ENCODE measurements at places on chromosomes 12 and 14.

- no peak for DNase-seq
Measured at GRCh38 chr14:80850197-80850814, 91.2 kb downstream of the CEP128 start.

DNA sequence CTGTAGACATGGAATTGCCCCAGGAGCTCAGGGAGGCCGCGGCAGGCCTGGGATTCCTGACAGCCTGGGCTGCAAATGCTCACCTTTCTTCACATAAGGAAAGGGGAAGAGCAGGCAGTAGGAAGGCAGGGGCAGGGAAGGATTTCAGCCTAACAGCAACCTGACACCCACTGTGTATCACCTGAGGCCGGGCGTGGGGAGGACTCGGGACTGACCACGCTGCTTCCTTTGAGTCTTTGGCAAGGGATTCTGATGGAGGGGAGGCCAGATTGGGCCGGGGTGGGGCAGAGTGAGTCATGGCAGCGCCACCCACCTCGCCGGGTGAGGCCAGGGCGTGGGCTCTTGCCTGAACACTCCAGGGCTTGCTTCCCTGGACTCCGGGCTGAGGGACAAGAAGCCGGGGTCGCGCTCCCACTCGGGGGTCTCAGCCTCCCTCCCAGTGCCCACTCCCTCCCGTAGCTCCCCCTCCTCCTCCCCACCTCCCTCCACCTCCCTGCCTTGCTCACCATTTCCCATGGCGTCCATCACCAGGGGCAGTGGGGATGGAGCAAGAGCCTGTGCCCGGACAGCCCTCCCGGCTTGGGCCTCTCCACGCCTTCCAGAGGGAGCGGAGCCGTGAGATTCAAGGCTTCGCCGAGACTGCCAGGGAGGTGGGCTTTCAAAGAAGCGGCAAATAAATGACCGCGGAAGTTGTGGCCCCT lies 247.9 kb upstream of the RTL1 start:
- DNase-seq, result no peak

DNA sequence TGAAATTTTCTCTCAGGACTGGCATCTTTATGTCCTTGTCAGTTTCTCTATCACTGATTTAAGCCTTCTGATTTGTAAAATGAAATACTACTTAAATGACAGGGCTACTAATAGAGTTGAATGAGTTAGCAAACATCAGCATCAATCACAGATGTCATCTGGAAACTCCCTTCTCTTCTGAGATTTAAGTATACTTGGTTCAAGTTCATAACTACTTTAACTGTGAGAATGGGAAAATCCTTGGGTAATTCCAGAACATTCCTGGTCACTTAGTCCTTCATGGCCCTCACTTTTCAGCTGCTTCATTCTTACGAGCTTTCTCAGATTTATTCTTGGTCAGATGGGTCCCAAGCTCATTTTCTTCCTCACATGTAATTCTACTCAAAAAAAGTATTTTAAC lies 1655.3 kb upstream of the FLRT2 start:
- DNase-seq, result no peak

DNA sequence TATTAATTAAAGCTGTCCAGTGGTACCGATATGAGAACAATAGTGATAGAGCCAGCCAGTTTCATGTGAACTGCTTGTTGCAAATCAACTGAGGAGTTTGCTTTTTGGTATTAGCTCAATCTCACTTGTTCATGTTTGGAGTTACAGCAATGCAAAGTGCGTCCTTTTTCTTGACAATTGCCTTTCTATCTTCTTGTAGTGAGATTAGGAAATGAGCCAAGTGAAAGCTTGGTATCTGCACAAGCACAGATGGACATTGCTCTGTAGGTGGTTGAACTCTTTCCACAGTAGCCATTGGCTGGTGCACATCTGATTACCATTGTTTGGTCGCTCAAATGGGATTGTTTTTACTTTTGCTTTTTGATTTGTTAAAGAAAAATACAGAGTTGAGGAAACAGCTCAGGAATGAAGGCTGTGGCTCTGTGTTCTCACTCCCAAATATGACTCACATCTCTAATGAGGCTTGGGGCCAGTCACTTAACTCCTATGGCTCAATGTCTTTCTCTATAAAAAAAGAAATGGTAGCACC lies 241.4 kb downstream of the BMP4 start:
- DNase-seq, result no peak

DNA sequence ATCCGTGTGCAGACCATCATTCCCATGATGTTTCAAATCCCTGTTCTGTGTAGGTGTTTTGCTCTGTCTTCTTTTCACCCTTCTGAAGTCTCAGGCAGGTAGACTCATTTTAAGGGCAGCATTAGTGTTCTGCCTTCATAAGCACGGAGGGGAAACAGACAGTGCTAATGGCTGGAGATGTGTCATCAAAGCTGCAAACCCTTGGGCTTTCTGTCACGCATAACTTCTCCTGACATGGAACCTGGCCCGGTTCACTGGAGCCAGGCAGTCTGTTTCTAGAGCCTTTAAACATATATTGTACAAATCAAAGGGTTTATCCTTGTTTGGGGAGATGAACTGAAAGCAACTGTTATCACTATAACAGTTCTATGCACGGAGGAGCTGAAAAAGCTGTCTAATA lies 141.4 kb downstream of the TMEM132D start:
- DNase-seq, result no peak

DNA sequence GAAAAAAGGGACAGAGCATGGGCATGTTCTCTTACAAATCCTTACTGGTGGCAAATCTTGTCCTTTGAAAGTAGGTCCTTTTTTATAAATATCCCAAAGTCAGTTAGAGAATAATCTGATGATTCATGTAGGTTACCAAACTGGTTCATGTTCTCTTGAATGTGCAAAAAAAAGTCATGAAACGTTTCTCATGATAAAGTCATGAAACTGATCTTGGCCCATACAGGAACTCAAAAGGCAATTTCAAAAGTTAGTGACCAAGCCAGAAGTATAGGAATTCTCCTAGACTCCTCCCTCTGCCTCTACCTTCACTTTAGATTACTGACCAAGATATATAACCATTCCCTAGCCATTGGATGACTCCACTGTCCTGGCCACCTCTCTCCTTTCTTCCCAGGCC lies 27.3 kb upstream of the SPTSSA start:
- DNase-seq, result no peak

- DNase-seq, result no peak
Measured at GRCh38 chr14:64787619-64788018, 83.4 kb downstream of the PLEKHG3 start.

- no peak for DNase-seq
Measured at GRCh38 chr14:79050787-79051727, 880.9 kb downstream of the NRXN3 start.

- DNase-seq, result no peak
Measured at GRCh38 chr12:68334132-68334531, 2.0 kb upstream of the MDM1 start.

DNA sequence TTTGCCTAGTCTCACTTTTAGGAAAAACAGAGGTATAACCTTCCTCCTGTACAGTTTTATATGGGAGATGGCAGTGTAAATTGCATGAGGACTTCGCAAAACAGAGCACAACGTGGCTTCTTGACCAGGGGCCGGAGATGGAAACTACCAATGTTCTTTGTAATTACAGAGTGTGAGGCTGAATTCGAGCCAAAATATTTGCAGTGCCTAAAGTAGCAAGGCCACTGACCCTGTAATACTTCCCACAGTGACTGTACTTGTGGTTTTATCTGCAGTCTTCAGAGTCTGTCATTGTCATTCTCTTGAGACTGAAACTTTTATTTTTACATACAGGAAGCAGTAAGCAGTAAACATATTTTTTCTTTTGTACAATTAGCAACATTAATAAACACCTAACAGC lies 98.9 kb downstream of the RERG start:
- no peak for DNase-seq

- no peak for DNase-seq
Measured at GRCh38 chr14:37591311-37591940, 3.6 kb downstream of the FOXA1 start.

DNA sequence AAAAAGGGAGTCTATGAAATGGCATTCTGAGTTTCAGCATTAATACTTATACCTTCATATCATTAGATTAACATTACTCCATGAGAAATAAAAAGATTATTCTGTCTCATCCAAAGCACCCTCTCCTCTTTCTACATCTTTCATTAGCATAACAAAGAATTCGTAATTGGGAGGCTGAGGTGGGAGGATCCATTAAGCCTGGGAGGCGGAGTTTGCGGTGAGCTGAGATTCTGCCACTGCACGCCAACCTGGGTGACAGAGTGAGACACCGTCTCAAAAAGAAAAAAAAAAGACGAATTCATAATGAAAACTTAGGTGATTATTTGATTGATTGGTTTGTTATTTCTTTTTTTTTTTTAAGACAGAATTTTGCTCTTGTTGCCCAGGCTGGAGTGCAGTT lies 1.8 kb upstream of the CDK17 start:
- no peak for DNase-seq

DNA sequence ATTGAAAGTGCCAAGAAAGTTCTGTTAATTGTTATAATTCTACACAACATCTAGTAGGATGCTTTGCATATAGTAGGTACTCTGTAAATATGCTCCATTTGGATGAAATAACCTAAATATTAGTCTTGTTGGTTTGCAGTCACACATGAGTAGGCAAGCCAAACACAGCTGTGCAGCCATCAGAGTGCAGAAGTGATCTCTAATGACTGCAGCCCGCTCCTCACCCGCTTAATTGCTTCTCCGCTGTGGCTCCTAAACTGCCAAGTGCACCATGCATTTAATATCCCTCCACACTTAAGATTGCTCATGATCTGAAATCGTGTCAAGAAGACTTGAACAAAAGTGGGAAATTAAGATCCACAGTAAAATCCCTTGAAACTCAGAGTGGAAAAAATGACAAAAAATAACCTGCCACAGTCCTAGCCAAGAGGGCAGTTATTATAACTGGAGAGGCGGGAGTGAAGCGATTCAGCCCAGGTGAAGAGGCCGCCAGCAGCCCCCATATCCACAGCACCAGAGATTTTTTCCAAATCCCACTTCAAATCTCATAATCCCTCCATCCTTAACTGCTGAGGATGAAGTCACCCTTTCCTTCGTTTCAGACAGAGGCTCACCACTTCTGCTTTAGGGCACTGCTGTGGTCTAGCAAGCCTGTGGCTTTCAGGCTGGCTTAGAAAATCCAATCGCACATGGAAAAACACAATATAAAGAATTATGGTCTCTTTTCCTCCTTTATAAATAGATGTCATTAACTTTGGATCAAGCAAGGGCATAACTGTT lies 69.5 kb downstream of the TMEM30B start:
- DNase-seq, result no peak

DNA sequence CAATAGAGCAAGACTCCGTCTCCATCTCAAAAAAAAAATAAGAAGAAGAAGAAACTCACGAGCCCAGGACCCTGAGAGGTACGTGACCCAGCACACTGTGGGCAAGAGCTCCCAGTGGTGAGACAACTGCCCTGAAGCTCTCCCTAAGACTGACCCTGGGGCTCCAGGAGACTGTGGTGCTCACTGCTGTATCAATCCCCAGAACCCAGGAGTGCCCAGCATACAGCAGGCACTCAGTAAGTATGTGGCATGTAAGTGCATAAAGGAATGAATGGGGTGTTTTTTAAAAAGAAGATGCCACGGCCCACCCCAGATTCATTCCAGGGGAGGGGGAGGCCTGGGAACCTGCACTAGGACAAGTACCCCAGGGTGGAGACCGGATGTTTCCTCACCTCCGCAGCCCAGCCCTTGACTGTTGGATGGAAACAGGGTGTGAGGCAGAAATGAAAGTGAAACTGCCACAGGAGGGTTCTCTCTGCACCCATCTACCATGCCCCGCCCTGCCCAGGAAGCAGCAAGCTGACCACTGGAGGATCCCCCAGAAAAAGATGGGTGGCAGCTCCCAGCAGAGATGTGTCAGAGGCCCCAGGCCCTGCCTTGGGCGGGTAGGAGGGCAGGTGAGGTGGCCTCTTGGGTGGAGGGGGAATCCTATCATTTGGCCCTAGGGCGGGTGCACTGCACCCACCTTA lies 12.2 kb downstream of the ITPK1 start:
- DNase-seq, result peak; percentile 87

- DNase-seq, result no peak
Measured at GRCh38 chr12:53952335-53952694, 2.4 kb upstream of the HOXC12 start.

DNA sequence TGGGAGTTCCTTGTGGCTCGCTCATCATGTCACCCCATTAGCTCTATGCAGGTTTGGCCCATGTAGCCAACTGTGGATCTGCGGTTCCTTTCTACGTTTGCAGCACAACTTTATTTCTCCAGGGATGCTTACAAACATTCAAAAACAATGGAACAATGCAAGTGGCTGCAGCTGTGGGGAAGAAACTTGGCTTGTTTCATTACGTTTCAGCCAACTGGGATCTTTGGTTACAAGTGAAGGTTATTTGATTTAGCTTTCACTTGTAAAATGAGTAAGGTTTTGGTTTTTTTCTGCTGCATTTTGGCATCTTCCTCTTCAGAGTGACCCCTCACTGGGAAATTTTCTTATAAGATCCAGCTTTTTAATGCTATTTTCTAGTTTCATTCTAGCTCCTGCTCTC lies 105.9 kb downstream of the PLXNC1 start:
- no peak for DNase-seq

- DNase-seq, result no peak
Measured at GRCh38 chr12:68012712-68013111, 23.5 kb downstream of the IFNG-AS1 start.

- DNase-seq, result no peak
Measured at GRCh38 chr12:54936736-54937135, 47.8 kb downstream of the TESPA1 start.

GRCh38 chr12:6090803-6091202 lies 33.7 kb downstream of the VWF start:
- DNase-seq, result no peak

GRCh38 chr12:56721216-56721615 lies 3.9 kb downstream of the NACA start:
- DNase-seq, result no peak

GRCh38 chr14:100619396-100620254 lies 32.4 kb upstream of the BEGAIN start:
- no peak for DNase-seq

All from GM18507 (cell line).